ACHN (cell line): ENCODE measurements at places on chromosomes 1 and 21.

- no peak for DNase-seq
These were observed 771.1 kb upstream of the ADGRL4 start for GRCh38 chr1:79777481-79778219.

GRCh38 chr1:88169939-88170338 is 514.1 kb upstream of the PKN2 start:
- no peak for DNase-seq

- DNase-seq = no peak
These were observed 459.6 kb downstream of the PTPRC start for GRCh38 chr1:199098468-199098867.

- DNase-seq = no peak
These were observed 8.9 kb upstream of the RGS1 start for GRCh38 chr1:192566657-192567056.

GRCh38 chr21:25169370-25169769 is 437.9 kb downstream of the MRPL39 start:
- no peak for DNase-seq

DNA sequence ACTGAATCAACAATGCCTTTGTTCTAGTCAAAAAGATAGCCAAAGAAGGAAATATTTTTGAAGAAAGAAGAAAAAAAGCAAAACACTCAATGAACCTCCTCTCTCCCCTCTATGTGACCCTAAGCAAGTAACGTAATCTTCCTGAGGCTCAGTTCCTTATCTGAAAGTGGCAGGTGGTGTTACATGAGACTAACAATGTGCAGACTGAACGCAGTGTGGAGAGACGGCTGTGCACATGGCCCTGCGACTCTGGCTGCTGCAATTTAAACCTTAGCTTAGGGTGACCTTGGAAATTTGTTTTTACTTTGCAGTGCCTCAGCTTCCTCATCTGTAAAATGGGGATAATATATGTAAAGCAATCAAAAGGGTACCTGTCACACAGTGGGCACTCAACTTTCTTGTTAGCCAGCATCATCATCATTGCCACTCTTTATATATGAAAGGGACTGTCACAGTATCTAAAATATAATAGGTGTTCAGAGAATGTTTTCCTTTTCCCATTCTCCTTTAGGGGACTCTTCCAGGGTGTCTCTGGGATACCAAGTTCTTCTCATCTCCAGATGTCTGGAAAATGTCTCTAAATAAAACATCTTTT is 100.1 kb upstream of the JUN start:
- DNase-seq = no peak

DNA sequence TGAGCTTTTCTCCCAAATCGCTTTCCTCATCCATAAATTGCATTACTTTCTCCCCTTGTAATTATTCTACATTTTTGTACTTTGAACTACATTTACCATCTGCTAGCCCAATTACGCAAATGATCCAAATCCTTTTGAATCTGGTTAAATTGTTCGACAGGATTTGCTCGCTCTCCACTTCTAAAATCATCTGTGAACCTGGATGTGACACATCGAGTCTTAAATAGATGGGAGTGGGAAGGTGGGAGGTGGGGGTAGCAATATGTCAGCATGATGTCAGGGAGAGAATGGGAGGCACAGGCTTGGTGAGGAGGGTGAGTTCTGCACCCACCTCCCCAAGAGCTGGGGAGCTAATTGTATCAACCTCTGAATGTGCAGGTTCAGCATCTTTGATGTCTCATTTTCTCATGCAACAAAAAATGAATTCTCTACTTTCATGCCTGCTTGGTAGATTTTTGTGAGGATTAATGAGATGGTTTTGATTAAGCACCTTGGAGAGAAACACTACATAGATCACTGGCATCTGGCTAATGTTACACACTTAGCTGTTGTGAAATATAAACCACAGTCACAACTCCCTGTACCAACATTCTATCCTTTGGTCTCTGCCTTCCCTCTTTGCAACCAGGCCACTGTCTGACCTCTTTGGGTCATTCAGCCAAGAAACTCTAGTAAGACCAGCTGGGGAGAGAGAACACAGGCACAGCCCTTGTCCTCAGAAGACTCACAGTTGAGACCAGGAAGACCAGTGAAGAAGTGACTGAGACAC is 165.1 kb downstream of the DAB1 start:
- DNase-seq = no peak

DNA sequence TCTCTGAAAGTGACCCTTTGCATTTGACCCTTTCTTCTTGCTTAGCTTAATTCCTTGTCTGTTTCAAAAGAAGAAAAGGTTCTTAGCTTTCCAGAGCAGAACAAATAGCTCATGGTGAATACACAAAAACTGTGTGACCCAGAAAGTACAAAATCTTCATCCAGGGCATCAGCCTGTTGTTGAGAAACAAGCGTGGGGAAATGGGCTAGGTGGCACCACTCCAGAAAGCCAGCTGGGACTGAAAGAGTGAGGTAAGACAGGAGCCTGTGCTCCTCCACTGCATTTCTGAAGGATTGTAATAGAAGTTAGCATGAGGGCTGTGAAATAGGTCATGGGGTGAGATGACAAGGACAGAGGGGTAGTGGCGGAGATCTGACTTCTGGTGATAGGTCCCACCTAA is 45.8 kb downstream of the CYP2J2 start:
- DNase-seq = no peak

DNA sequence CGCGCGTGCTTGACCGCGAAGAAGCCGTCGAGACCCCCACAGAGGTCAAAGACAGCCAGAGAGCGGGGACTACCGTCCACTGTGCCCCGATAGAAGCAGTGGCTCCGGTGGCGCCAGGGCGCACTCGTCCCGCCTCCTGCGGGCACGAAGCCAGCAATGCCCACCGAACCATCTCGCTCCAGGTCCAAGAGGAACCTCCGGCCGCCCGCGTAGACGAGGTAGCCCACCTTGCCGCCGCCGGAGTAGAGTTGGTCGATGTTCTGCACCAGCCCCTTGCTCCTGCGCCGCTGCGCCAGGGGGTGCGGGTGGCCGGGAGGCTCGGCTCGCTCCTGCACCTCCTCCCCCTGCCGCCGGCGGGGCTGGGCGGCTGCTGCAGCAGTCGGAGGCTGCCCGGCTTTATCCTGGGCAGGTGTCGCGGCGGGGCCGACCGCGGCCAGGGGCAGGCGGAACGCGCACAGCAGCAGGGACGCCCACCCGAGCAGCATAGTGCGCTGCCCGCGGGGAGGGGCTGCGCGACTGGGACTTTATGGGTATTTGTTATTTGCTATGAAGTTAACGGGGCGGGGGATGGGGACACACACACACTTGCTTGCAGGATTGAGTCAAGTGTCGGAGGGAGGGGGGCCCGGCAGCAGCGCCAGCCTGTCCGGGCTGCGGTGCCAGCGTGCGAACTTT is 844 bp downstream of the ADAMTS5 start:
- DNase-seq = peak; percentile 37

GRCh38 chr1:159421821-159422220 is 10.2 kb upstream of the OR10J4 start:
- no peak for DNase-seq

GRCh38 chr1:227741166-227741870 is 6.1 kb downstream of the SNAP47 start:
- no peak for DNase-seq

DNA sequence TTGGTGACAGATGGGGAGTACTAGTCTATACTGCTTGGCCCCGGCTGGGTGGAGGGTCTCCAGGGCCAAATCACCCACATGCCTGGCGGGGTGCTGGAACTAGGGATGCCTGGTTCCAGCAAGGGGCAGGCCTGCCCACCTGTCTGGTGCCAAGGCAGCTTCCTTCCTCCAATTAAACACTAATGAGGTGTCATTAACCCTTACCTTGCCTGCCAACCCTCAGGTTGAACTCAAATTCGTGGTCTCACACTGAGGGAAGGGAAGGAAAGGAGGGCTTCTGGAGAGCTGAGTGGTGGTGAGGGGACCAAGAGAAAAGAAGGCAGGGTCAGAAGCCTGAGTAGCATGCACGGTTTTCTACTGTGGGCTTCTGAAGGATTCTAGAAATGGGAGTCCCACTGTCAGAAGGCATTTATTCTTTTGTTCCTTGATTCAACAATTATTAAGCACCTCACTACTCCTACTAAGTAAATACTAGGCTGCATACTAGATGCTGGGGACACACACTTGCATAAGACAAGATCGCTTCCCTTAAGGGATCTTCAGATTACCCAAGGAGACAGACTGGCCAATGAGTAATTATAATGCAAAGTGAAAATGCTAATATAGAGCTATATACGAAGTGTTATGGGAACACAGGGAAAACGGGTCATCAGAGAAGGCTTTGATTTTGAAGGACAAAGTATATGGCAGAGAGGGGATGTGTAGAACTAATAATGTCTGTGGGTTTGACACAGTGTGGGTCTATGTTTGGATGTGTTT is 5.9 kb upstream of the EFNA3 start:
- DNase-seq = no peak

DNA sequence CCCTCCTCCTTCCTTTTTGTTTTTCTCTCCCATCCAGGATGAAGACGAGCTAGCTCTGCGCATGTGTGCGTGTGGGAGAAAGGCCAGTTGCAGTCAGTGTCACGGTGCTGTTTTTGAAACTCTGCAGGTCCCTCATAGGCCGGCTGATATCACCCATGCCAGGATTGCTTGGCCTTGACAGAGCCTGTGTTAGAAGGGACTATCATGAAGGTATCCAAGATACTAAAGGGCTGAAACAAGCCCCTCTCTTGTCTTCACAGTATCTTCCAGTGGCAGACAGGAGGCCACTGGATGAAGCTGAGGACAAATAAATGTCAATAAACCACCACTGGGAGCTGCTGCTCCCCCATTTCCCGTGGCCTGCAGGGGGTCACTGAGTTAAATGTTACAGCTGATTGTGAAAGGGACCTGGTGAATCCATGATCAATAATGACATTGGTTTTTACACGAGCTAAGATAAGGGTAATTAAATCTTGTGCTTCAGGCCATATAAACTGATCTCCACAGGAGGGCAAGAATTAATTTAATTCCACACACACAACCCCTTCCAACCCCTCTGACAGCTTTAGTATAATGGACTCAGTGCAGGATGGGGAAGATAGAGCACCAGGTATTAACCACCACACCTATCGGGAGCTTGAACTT is 64.6 kb upstream of the TARBP1 start:
- no peak for DNase-seq

DNA sequence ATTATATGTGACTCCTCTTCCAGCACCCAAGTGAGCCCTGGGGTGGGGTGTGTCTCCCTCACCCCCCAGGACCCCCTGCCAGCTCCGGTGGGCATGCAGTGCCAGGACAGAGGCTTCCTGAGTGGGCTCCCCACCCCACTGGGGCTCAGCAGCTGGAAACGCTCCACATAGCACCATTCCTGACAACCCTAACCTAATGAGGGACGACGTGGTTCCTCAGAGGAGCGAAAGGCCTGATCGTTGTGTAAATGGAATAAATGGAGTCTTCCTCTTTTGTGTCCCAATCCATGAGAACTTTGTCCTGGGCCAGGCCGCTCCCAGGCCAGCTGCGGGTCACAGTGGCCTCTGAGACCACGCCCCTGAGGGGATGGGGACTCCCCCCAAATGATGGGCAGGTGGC is 1.8 kb upstream of the TSPEAR start:
- DNase-seq = no peak

GRCh38 chr1:215219372-215219771 is 136.8 kb downstream of the KCNK2 start:
- DNase-seq = no peak

DNA sequence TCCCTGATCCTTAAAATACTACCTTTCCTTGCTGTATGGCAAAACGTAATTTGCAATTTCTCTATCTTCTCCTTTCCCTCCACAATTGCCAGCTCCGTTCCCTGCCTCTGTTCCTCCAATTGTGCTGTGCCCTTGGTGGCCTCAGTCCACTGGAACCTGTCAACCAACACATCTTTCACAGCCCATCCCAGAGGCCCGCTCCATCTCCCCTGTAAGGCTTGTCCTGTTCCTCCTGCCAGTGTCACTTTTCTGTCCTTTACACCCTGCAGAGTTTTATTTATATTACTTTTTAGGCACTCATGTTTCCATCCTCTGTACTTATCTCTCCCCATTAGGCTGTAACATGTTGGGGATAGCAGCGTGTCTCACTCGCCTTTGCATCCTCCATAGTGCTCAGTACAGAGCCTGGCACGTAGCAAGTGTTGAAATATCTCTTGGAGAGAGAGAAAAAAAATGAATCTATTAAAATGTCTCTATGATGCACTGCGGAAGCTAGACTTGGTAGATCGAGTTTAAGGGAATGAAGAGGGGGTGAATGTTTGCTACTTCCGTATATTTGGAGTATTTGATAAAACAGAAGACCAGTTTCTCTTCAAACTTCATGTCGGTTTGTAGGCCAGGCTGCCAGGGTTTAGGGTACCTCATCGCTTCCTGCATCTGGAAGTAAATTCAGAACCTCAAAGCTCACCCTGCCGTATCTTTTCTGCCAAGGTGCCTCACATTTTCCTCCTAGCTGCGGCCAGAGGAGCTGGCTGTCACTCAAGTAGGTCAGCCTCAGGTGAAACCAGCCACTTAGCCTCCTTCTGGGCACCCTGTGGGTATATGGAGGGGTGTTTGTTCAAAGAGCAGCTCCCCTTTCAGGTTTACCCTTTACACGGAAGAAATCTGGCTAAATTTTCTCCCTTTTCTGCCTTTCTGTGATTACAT is 303.8 kb downstream of the TM2D1 start:
- DNase-seq = no peak

DNA sequence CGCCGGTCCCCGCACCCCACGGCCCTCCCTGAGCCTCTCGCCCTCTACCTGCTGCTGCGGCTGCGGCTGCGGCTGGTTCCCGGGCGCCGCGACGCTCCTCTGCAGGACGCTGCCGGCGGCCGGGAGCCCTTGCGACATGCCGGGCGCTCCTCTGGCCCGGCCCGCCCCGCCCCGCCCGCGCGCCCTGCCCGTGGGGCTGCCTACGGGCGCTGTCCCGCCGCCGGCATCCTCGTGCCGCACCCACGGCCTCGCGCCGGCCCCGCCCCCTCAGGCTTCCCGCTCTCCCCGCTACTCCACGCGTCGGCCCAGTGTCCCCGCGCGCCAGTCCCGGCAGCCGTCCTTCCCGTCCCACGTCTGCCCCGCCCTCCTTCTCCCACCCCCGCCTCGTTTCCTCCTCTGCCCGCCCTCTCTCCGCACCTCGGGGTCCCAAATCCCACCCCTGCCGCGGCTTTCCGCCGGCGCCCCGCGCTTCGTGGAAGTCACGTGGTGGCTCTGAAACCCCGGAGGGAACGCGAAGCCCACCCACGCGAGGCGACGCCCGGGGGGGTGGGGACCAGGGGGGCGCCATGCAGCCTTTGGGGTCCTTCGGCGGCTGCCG is at the start of gene BATF3:
BATF3 (minus strand) TSS at position 216 of the 598 bp plus-strand sequence; CDS start at position 138, 78 bp downstream.
- DNase-seq = peak; percentile 42

GRCh38 chr1:223845810-223846682 is at the start of gene TP53BP2:
TSS of gene TP53BP2 (minus strand) at chr1:223845947. CDS start at chr1:223845680, 267 bp downstream.
- DNase-seq = peak; percentile 93
